ENCODE measurements at places on chromosomes 11 and 22.

DNA sequence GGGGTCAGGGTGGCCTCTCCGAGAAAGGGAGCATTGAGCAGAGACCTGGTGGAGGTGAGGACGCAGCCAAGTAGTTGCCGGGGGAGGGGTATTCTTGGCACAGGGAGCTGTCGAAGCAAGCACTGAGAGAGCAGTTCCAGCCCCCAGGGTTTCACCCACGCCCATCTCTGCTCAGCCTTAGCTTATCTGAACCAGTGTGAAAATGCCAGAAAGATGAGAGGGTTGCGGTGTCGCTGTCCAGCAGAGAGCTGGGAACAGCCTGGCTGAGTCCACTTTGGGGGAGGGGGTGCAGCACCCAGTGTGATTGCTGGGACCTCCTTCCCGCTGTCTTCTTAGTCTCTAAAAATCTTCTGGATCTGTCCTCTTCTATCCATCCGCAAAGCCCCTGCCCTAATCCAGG is 123.3 kb upstream of the TBCEL start:
- no peak for DNase-seq

GRCh38 chr11:38446336-38446735 is 1848.3 kb upstream of the RAG2 start:
- DNase-seq, result no peak

GRCh38 chr11:41983475-41983874 is 524.0 kb upstream of the LRRC4C start:
- DNase-seq, result no peak

DNA sequence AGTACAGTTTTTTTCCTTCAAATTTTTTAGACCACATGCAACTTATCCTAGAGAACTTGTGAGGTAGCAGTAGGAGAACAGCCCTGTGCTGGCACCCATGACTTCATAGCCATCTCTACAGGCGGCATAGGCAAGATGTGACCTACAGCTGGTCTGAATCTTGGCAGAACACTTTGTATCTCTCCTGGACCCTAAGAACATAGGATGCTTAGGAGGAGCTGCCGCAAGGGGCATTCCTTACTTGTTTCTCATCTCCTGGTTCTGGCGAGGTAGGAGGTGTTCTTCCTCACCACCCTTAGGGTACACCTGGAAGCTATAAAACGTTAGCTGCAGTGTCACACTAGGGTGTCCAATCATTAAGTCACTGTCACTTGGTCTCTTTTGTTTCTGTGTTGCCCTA is 16.4 kb downstream of the CWC15 start:
- DNase-seq, result no peak

DNA sequence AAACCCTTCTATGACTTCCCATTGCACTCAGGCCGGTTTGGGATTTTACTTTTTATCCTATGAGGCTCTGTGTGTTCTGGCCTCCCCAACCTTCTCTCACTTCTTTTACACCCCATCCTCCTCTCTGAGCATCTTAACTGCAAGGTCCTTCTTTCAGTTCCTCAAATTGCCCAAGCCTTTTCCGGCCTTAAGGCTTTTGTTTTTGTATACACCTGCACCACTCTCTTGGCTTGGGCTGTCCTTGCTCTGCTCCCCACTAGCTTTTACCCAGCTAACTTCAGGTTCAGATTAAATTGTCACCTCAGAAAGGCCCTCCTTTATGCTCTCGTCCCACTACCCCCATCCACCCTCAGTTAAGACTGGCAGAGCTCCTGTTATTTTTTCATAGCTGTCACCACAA is 55.5 kb downstream of the FAM83F start:
- DNase-seq, result no peak

- DNase-seq, result no peak
Observed at GRCh38 chr11:19392847-19393518, 152.2 kb upstream of the E2F8 start.

GRCh38 chr11:92827132-92827531 is 142.3 kb upstream of the MTNR1B start:
- DNase-seq, result no peak

GRCh38 chr22:48708558-48709245 is 1119.0 kb downstream of the BRD1 start:
- no peak for DNase-seq
